MG63 (cell line): ENCODE measurements at places on chromosomes 2 and 18.
A peak's percentile ranks its signal among the peaks of the same experiment; 100 is the strongest.

DNA sequence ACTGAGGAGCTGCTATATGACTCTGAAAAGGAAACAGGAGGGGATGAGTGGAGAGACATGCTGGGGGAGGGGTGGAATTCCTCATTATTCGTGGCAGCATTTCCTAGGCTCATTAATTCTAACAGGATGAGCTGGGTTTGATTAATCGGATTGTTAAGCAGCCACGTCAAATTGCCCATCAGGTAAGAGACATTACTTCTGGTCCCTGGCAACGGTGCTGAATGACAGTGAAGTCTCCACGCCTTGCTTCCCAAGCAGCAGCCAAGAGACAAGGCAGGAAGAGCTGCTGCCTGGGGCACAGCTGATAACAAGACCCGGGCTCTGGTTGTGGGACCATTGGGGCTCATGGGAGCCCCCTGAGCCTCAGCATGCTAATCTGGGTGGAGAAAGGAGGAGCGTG, 86.6 kb downstream of the MARCHF4 start:
- no peak for DNase-seq

- no peak for DNase-seq
Observed at GRCh38 chr2:134169788-134170187, 84.1 kb upstream of the MGAT5 start.

GRCh38 chr2:240568678-240569522, 616 bp downstream of the RNPEPL1 start:
- peak; percentile 70 for DNase-seq

- no peak for DNase-seq
Observed at GRCh38 chr18:63298400-63299365, 20.9 kb downstream of the BCL2 start.

DNA sequence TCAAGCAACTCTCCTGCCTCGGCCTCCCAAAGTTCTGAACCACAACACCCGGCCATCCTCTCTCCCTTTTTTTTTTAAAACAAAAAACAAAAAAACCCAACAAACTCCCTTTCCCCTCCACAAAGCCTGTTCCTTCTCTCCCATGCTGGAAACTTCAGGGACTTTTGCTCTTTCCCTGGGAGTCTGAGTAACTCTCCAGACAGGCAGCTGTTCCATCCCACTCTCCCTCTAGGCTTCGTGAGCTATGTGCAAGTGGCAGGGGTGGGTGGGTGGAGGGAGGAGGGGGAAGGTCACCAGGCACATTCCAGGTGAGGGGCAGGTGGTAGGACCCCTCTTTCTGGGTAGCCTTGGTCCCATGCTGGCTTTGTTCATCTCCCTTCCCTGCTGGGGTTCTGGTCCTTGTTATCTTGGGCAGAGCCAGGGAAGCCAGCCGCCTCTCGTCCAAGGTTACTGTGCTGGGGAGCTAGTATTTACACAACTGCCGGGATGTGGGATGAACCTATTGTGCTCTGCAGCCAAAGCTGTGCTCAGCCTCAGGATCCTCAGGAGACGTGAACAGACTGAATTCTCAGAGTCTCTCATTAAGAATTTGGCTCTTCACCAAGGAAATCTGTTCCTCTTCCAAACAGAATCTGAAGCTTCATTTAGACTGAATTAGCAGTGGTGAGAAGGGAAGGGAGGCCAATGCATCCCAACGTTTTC, 106.9 kb downstream of the LIPG start:
- DNase-seq, result no peak

DNA sequence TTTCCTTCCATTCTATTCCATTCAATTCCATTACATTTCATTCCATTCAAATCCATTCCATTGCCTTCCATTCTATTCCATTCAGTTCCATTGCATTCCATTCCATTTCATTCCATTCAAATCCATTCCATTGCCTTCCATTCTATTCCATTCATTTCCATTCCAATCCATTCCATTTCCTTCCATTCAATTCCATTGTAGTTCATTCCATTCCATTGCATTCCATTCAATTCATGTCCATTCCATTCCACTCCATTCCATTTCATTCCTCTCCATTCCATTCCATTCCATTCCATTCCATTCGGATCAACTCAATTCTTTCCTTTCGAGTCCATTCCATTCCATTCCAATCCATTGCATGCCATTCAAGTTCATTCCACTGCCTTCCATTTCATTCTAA, 1128.3 kb downstream of the RPIA start:
- DNase-seq, result no peak

DNA sequence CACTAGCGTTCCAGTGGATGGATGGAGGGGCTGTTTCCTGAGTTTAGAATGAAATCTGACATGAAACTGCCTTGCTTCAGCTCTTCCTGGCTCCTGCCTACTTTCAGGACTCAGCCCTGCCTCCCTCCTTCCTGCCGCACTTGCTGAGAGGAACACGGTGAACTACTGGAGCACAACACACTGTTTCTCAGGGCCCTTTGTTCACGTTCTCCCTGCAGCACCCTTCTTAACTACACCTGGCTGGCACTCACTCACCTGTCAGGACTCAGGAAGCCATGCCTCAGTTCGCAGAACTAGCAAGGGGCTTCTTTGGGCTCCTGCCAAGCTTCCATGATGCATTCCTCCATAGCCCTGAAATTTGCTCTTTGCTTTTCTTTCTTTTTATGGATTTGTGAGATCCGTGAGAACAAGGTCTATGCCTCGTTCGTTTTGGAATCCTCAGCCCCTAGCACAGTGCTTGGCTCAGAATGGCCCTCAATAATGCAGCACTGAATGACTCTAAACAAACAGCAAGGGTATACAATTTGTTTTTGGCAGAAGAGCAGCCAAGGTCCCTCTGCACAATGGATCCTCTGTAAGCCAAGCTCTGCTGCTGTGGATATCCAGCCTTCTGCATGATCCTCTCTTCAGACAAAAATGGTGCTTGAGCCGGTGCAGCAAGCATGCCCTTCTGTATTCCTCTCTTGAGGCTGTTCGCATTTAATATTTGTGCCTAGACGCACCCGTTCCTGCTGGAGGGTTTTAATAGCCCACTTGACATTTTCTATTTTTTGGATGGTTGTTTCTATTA, 357.0 kb downstream of the TSN start:
- no peak for DNase-seq

- no peak for DNase-seq
Observed at GRCh38 chr2:28927878-28928277, 33.4 kb downstream of the WDR43 start.

- no peak for DNase-seq
Observed at GRCh38 chr2:84846041-84846663, 34.7 kb downstream of the TRABD2A start.

DNA sequence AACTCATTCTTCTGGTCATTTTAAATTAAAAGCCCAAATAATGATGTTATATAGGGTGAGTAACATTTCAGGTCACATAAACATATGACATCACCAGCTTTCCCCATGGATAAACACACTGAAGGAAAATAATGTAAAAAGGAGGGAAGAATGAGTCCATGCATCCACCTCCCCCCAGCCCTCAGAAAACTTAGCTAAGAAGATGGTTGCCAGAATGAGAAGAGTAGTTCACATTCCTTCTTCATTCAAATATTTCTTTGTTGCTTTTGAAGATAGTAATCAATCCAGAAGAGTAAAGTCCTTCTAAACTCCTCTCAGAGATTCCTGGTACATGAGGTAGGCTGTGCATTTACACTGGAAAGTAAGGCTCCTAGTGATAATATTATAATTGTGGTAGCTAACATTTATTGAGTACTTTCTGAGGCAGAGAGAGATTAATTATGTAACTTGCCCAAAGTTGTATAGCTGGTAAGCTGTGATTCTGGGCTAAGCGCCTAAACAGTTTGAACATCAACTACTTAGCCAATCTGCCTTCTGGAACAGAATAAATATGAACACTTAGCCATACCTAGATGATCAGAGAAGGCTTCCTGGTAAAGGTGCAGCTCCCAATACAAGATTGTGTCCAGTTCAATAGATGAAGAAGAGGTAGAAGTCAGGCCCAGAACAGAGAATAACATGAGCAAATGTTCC, 256.7 kb upstream of the FN1 start:
- peak; percentile 37 for DNase-seq

GRCh38 chr2:35063836-35064235, 1291.7 kb upstream of the CRIM1 start:
- no peak for DNase-seq

GRCh38 chr2:54402350-54402749, 53.8 kb upstream of the SPTBN1 start:
- peak; percentile 38 for DNase-seq

DNA sequence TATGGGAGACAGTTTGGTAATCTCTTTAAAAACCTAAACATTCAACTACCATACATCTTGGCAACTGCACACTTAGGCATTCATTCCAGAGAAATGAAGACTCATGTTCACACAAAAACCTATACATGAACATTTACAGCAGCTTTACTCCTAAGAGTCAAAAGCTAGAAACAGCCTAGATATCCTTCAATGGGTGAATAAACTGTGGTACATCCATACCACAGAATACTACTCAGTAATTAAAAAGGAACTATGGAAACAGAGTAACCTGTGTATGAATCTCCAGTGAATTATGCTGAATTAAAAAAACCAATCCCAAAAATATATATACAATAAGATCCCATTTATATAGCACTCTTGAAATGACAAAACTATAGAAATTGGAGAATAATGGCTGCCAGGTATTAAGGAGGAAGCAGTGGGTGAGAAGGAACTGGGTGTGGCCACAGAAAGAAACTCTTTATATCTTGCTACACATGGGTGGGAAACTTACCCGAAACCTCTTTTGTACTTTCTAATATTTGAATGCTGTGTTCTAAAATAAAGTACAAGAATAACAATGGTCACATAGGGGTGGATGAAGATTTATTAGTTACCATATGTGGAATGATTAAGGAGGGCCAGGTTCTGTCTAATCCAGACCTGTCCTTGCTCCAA, 13.7 kb downstream of the SESTD1 start:
- DNase-seq, result no peak

DNA sequence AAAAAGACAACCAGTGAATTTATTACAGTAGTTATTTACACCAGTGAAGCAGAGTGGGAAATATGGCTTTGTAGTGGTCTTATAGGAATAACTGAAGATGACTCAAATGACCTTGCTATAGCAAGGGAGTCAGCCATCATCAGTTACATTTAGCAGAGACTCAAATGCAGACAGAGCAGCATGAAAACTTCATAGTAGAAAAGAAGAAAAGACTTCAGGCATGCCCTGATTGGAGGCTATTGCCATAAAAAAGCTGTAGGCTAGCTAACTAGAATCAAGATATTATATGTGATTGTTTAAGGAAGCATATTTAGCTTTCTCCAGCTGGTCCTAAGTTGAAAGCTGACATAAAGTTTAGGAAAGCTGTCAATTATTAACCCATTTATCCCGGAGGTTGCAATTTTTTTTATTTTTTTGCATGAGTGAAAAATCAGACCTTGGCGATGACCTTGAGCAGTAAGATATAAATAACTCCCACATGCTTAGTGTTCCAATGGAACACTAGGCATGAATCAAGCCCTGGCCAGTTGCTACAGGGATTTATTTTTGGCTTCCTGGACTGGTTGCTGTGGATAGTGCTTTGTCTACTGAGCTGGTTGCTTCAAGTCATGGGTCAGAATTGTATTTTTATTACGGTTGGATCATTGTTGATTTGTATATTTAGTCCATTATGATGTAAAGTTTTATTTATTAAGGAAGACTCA, 675.6 kb upstream of the VRK2 start:
- DNase-seq, result peak; percentile 41

DNA sequence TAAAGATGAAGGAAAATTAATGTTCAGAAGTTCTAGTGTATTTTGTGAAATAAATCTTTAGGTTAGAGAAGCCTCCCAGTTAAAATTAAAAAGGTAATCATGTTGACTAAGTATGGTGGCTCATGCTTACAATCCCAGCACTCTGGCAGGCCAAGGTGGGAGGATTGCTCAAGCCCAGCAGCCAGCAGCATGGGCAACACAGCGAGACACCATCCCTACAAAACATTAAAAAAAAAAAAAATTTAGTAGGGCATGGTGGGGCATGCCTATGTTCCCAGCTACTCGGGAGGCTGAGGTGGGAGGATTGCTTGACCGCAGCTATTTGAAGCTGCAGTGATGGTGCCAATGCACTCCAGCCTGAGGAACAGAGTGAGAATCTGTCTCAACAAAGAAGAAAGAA, 17.9 kb downstream of the XPO1 start:
- DNase-seq, result no peak

DNA sequence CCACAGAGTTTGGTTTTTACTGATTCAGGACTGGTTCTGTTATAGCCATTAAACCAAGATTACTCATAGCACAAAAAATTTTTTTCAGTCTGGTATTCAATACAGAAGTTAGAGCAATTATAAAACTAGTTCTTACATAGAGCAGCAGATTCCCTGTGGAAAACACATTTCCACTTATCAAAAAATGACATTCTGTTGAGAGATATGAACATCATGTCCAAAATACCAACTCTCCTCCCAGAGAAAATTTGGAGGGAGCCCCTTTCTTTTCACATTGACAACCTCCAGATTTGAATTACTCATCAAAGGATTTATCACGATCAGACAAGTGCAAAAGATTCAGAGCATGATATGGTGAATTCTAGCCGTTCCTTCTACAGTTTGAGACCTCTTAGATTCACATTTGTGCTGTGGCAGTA, 126.8 kb upstream of the SERPINE2 start:
- no peak for DNase-seq

DNA sequence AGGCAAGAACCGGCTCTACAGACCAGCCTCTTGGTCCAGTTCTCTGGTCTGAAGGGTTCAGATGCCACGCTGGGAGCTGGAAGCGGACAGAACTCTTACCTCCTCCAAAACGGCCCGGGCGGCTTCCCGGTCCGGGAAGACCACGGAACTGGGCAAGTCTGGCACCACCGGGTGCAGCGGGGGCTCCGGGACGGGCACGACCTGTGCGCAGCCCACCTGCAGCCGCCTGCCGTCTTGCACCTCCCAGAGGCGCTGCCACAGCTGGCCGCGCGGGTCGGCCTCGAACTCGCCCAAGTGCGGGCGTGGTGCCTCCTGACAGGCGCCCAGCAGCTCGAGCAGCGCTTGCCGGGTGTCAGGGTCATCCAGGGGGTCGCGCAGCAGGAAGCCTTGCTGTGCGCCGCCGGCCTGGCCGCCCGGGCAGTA, 773 bp downstream of the CMPK2 start:
- peak; percentile 71 for DNase-seq

- no peak for DNase-seq
Observed at GRCh38 chr2:223768179-223768578, 69.2 kb downstream of the AP1S3 start.

DNA sequence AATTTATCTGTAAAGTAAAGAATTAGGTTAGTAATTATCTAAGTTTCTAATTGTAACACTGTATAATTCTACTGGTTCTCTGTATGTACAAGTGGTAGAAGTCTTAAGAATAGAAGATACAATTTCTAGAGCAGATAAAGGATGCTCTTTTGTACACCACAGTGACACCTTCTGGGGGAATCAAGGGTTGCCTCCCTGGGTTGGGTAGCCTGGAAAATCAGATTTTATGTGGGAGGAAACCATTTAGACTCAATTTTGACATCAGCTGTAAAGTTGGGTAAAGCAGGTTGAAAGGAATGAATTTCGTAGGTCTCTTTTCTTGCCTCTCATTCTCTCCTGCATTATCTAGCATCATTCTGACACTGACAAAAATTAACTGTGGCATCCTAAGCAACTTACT, 354.8 kb downstream of the DCC start:
- DNase-seq, result no peak

- no peak for DNase-seq
Observed at GRCh38 chr2:15160201-15160991, 400.7 kb downstream of the NBAS start.
